ENCODE measurements at places on chromosomes 13 and 19.

- DNase-seq = no peak
Measured at GRCh38 chr13:47004540-47004939, 107.7 kb upstream of the HTR2A start.

GRCh38 chr19:16232127-16232526 lies 34.4 kb downstream of the AP1M1 start:
- no peak for DNase-seq

DNA sequence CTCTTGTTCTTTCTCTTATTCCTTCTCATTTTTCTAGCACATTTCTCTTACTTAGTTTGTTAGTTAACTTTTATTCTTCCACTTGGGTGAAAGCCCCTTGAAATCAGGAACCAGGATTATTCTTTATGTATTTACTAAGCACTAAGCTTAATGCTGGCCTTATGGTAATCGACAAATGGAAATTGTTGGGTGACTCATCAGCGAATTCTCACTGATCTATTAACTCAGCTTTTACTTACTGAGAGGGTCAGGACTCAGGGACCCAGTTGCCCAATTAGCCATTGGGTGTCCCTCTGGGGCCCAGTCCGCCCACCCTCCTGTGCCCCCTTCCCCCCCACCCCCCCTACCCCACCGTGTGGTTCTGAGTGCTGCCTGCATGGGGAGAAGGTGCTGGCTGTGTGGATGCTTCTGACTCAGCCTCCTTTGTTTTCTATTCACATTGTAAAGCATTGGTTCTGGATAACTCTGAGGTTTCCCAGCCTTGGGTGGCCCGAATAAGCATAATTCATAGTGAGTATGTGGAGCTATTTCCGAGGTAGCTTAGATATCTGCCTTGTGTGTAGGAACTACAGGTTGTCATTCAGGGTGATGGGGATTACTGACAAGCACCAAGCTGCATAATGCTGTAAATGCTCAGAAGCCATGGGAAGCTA lies 240.9 kb downstream of the FGF9 start:
- DNase-seq = no peak

DNA sequence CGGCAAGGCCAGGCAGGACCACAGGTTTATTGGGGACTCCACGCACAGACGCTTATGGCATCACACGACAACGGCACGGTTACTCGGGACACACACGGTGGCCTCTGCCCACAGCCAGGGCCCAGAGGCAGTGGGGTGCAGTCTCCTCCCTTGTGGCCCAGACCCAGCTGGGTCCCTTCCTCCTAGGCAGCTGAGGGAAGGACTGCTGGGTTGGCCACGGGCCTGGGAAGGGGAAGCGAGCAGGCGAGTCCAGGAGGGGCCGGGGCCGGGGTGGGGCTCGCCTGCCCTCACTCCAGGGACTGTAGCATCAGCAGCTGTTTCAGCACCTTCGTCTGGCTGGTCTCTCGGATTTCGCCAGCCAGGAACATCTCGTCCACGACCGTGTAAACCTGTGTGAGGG lies 12.5 kb downstream of the AP2S1 start:
- no peak for DNase-seq

GRCh38 chr19:5094768-5095567 lies 126.1 kb downstream of the KDM4B start:
- no peak for DNase-seq

DNA sequence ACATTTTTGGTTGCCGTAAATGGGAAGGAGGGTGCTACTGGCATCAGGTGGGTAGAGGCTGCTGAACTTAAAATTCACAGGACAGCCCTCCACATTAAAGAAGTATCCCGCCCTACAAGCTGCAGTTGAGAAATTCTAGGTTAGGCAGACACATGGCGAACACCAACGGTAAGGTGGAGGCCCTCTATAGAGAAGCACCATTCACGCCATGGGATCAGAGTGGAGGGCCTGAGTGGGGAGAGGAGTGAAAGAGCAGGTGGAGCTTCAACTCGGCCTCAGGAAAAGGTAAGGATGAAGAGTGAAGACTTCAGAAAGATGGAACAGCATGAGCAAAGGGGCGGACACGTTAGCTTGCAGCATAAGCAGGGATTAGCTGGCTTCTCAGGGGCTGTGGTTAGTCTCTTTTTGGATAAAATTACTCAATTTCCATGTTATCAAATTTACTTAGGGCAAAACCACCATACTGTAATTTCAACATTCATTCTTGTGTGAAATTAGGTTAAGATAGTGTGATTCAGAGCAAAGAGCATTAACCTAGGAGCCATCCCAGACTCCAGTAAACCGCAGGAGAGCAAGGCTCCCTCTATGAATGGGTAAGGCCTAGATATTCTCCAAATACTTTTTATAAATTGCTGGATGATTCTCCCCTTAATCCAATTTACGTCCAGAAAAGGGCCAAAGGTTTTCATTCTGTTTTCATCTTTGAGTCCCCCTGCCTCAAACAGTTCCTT lies 1.2 kb downstream of the EEF1AKMT1 start:
- no peak for DNase-seq

DNA sequence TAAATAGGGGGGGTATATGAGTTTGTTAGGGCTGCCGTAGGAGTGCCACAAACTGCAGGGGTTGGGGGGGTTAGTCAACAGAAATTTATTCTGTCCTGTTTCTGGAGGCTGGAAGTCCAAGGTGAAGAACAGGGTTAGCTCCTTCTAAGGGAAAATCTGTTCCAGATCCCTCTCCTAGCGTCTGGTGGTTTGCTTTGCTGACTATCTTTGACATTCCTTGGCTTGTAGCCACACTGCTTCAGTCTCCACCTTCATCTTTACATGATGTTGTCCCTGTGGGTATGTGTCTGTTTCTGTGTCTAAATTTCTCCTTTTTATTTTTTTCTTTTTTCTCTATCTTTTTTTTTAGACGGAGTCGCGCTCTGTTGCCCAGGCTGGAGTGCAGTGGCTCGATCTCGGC lies 8.1 kb upstream of the ICAM1 start:
- no peak for DNase-seq

DNA sequence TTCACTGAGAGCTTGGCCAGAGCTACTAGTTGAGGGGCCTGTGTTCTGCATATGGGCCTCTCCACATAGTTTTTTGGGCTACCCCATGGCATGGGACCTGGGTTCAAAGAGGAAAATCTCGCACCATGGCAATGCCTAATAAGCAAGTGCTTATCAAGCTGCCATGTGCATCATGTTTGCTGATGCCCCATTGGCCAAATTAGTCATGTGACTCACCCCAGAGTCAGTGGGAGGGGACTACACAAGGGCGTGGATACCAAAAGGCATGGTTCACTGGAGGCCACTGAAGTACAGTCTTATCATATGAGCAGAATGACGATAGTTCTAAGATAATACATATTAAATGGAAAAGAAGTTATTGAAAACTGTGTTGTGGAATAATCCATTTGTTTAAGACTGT lies 214.8 kb downstream of the LMO7 start:
- DNase-seq = no peak

GRCh38 chr19:38878575-38879399 lies 712 bp upstream of the RINL start:
- no peak for DNase-seq

DNA sequence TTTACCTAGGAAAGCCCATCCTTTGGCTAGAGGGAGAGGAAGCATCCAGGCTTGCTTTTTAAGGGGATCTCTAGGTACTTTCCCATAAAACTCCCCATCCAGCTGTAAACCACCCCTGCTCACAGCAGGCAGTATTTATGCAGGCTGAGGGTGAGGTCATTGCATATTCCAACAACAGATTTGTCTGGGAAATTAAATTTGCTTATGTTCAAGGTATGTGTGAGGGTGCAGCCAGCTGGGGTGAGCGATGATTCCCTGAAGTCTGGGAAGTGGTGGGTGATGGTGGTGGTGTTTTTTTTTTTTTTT lies 96.3 kb upstream of the C1QTNF9B start:
- no peak for DNase-seq
